ENCODE measurements at places on chromosomes 7 and 10.

GRCh38 chr10:80177781-80178636, 27.3 kb downstream of the ANXA11 start:
- no peak for DNase-seq

DNA sequence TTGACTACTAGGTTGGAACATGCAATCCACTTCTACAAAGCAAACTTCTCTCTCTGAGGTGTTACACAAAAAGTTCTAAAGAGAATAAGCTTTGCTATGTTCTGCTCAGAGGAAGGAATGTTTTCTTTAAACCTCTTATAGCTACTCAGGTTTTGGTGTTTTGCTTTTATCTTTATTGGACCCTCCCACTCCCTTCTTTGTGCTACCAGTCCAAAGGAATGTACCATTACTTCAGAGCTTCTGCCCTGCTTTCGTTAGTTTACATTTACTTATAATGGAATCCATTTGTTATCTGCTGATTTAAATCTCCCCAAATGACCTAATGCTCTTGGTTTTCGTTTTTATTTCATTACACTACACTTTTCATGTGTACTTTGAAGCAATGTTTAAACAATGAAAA, 154.9 kb downstream of the ATE1 start:
- DNase-seq = no peak

GRCh38 chr10:122419876-122420623, 34.4 kb upstream of the ARMS2 start:
- no peak for DNase-seq

- DNase-seq = peak; percentile 50
These were observed 3.7 kb downstream of the ABHD11 start for GRCh38 chr7:73734619-73735527.

- no peak for DNase-seq
These were observed 16.2 kb upstream of the PAX2 start for GRCh38 chr10:100728928-100729861.

DNA sequence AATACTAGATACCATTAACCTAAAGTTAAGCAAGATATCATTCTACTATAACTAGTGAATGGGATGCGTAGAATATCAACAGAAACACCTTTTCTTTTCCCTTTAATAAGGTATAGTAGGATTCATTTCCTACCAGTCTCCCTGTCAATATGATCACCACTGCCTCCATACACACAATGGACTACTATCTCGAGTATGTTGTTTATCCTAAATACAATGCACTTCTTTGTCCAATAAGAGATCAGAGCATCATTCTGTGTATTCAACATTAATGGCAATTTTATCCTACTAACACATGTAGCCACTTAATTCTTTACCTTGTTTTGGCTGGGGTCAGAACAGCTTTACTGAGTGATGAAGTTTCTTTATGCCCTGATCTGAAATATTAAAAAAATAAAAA, 276.3 kb downstream of the TFEC start:
- no peak for DNase-seq

GRCh38 chr10:132618158-132618919, 80.8 kb downstream of the INPP5A start:
- no peak for DNase-seq

DNA sequence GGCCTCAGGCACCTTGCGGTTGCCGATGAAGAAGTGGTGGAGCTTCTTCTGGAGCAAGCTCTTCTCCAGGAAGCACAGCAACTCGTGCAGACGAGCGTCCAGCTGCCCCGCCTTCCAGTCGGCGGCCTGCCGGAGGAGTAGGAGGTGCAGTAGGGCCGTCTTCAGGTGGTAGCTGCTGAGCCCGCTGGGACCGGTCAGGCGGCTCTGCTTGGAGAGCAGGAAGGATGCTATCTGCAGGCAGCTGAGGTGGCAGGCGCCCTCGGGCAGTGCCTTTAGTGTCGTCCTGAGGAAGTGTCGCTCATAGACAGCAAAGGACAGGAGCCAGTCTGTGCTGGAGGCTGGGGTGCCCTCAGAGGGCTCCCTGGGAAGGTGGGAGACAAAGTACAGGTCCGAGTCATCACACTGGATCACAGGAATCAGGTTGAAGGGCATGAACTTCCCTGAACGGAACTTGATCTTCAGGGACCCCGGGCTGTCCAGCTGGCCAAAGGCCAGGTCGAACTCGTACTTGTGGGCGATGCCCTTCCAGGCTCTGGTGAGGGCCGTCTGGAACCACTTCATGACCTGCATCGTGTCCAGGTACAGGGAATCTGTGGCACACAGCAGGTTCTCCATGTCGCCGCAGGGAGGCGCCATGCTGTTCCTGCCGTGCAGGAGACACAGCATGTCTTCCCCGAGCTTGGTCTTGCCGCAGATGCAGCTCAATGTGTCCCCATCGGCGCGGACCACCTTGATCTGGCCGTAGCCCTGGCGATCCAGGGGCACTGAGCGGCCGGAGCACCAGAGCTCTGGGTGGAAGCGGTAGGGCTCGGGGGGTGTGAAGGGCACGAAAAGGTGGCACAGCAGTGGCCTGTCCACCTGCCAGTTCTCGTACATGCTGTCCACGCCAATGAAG, 23.4 kb downstream of the ITPRIP start:
- DNase-seq = no peak

- no peak for DNase-seq
These were observed 621.2 kb upstream of the NRP1 start for GRCh38 chr10:33955676-33956075.

GRCh38 chr10:71575451-71575850, 144.1 kb downstream of the C10orf105 start:
- DNase-seq = no peak

GRCh38 chr7:159147246-159147645, 2.6 kb upstream of the VIPR2 start:
- no peak for DNase-seq

DNA sequence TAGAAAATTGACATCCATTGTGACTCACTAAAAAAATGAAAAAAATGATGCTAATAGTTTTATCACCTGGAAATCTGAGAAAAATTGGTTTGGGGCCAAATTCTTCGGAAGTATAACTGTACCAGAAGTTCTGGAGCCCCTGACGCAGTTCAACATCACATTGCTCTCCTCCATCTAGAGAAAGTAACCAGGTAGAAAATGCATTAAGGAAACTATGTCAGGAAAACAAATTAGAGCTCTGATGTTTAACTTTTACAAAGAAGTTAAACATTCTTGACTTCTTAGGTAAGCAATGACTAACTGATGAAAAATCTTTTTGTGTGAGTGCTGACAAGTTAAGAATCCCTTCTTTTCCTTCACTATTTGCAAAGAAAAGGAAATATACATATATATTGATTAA, 61.1 kb upstream of the TMEM196 start:
- DNase-seq = no peak

DNA sequence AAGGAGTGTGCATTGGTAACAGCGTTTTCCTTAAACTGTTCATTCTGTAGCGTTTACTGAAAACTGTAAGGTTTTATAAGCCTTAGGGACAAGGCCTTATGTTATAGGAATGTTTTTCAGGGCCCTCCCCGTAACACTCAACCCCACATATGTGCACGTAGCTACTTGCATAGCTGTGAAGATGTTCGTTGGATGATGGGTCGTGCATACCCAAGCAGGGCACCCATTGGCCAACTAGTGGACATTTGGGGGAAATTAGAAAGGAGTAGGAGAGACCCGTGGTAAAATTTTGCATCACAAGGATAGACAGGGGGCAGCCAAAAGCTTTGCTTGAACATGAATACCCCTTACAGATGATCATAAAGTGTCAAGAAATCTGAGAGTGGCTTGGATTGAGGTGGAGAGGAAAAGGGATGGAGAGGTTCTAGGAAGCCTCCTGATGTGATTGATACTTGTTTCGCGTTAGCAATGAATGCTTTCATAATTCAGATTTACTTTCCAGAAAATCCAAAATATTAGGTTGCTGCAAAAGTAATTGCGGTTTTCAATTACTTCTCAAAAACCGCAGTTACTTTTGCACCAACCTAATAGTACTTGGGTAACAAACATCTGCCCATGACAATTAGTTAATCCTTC, 878 bp downstream of the SEC61A2 start:
- DNase-seq = peak; percentile 24

DNA sequence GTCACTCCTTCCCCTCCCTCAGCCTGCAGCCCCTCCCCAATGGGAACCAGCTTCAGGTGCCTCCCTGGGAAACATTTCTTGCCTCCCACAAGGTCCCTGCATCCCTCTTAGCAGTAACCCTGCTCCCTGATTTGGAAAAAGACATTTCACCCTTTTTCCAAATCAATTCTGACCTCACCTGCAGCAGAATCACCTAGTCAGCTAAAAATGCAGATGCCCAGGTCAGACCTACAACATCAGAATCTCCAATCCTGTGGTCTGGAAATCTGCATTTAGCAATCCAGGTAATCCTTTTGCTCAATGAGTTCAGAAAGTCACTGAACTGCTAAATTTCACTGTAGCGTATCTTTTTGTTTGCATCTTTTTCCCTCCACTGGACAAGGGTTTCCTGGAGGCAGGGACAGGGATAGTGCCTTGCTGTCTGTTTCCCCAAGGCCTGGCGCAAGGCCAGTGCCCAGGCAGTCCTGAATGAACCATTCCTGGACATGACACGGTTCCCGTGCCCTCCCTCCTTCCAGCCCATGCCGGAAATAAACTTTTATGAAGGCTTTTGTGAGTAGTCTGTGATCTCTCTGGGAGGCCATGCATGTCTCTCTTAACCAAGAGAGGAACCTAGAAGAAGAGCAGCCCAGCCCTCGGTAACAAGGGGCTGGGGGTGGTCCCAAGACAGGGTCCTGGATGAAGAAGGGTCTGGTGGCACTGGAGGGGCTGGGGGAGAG, 44.0 kb downstream of the COL13A1 start:
- DNase-seq = no peak

GRCh38 chr10:88857831-88858230, 6.2 kb upstream of the ANKRD22 start:
- no peak for DNase-seq

- no peak for DNase-seq
These were observed 115.4 kb downstream of the TMEM178B start for GRCh38 chr7:141189231-141189630.

GRCh38 chr7:44218418-44219201, 17.8 kb downstream of the YKT6 start:
- DNase-seq = no peak

GRCh38 chr10:131831561-131831960, 69.2 kb upstream of the PPP2R2D start:
- DNase-seq = no peak

- no peak for DNase-seq
These were observed 103.6 kb upstream of the EGR2 start for GRCh38 chr10:62919776-62920175.

- DNase-seq = no peak
These were observed 39.2 kb downstream of the INPP5A start for GRCh38 chr10:132576671-132577349.

- no peak for DNase-seq
These were observed 104.8 kb downstream of the EMX2 start for GRCh38 chr10:117647306-117647705.

DNA sequence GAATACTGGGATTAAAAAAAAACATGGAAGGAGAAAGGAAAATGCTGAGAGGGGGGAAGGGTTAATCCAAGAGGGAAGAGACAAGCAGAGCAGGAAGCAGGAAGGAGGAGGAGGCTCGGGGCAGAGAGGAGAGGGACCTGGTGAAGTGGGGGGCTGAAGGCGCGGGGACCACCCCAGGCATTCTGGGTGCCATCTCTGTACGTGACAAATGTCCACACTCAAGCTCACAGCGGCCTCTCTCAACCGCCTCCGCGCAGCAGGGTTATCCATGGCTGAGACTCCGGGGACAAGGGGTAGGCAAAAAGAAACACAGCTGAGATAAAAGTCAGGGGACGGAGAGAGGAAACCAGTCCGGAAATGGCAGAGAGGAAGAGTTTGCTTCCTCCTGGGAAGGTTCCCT, 33.9 kb downstream of the EN2 start:
- DNase-seq = no peak

DNA sequence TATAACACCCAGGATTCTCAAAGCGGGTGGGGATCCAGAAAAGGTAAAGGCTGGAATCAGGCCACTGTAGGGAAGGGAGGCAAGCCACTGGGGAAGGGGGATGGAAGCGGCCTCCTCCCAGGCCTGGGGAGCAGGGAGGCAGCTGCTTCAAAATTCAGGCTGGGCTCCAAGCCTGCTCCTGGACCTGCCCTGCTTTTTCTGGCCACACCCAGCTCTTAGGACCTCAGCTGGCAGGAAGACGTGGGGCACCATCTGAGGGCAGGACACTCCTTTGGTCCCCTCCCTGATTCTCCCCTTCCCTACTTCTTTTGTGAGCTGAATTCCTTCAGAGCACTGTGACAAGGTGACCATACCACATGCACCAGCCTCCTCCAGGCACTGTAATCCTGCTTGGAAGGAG, 4.6 kb upstream of the LBX1 start:
- DNase-seq = no peak

GRCh38 chr10:126302476-126302756, 85.9 kb downstream of the ADAM12 start:
- no peak for DNase-seq

- peak; percentile 82 for DNase-seq
These were observed 123.8 kb downstream of the ADRA2A start for GRCh38 chr10:111200505-111201186.

GRCh38 chr10:29063806-29064644, 224.8 kb upstream of the LYZL1 start:
- DNase-seq = no peak

- peak; percentile 38 for DNase-seq
These were observed 4.1 kb downstream of the IMPDH1 start for GRCh38 chr7:128405471-128406313.

DNA sequence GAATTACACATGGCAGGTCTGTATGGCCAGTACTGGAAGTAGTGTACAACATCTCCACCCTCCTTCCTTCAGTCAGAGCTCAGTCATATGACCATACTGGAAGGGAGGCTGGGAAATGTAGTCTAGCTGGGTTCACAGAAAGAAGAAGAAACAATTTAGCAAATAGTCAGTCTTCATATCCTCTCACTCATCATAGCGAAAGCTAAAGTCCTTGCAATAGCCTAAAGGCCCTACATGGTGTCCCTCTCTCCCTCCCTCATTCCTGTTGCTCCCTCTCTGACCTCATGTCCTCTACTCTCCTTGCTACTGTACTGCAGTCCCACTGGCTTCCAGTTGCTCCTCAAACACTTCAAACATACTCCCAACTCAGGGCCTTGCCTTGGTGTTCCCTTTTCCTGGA, 4.3 kb upstream of the CALU start:
- DNase-seq = no peak

DNA sequence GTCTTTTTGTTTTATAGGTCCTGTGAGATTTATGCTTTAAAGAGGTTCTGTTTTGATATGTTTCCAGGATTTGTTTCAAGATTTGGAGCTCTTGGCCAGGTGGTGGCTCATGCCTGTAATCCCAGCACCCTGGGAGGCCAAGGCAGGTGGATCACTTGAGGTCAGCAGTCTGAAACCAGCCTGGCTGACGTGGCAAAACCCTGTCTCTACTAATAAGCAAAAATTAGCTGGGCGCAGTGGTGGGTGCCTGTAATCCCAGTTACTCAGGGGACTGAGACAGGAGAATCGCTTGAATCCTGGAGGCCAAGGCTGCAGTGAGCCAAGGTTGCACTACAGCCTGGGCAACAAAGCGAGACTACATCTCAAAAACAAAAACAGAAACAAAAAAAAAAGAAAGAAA, 8.3 kb upstream of the HYAL4 start:
- no peak for DNase-seq

All from DMS79 treated with DMSO at 0.1 percent for 48 hours (cell line).